ENCODE measurements at places on chromosomes 4 and X.

DNA sequence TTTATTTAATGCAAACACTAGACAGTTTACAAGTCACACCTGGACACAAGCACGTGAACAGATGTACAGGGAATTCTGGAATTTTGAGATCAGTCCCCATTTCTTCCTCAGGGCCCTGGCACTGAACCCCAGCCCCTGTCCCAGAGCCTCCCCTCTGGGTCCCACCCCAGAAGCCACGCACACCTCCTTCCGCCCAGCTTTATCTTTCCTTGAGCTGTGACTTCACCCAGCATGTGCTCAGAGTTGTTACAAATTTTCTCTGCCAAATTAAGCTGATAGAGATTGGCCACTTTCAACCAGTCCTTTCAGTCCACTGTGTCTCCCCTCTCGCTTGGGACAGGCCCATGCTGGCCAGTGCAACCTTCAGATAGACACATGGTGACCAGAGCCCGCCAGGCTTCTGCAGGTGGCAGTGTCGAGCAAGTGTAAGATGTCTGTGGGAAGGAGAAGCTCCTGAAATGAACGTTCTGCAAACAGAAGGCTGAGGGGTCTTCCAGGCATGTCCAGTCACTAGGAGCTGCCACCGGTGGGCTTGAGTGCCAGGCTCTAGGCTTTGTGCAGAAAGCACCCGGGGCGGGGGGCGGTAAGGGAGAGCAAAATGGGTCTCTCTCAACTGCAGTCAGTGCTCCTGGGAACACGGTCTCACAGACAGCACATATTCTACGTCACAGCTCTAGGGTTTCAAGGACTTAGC lies 73.3 kb downstream of the MTMR1 start:
- DNase-seq, result no peak

GRCh38 chrX:20739038-20739745 lies 472.5 kb upstream of the RPS6KA3 start:
- DNase-seq, result no peak

DNA sequence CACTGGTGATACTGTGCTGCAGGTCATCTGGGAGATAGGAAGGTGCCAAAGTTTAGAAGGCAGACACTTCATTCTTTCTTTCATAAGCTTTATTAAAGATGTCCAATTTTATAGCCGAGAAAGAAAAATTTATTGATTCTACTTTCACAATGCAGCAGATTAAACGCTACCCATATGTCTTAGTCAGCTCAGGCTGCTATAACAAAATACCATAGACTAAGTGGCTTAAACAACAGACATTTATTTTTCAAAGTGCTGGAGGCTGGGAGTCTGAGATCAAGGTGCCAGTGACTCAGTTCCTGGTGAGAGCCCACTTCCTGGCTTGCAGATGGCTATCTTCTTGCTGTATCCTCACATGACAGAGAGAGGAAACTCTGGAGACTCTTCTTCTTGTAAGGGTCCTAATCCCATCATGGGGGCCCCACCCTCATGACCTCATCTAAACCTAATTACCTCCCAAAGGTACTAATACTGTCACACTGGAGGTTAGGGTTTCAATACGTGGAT lies 33.4 kb upstream of the KLHL34 start:
- DNase-seq, result no peak

DNA sequence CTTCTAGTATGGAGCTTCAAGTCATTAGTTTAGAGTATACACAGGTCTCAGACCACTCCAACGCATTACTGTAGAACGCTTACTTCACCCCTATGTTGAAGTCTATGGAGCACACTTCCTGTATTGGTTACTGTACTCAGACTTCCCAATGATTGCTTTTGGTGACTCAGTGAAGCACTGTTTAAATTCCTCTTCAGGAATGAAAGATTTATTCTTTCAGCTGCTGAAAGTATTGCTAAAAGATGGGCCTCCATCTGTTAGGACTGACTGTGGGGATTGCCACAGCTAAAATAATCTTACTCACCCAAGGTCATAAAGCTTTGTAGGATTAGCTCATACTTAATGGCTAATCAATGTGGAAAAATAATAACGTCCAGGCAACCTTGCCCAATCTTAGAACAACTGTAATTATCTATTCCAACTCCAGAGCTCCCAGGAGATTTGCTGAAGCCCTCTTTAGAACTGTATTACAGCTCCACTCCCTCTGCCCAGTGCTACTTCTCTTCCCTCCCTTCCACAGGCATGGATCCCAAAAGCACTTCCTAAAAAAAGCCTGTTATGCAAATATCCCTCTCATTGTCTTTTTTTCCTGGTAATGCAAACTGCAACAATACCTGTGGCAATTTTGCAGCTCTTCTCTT lies 281.9 kb upstream of the HS3ST1 start:
- DNase-seq, result no peak

- no peak for DNase-seq
Observed at GRCh38 chr4:35673137-35673536, 571.2 kb downstream of the ARAP2 start.

DNA sequence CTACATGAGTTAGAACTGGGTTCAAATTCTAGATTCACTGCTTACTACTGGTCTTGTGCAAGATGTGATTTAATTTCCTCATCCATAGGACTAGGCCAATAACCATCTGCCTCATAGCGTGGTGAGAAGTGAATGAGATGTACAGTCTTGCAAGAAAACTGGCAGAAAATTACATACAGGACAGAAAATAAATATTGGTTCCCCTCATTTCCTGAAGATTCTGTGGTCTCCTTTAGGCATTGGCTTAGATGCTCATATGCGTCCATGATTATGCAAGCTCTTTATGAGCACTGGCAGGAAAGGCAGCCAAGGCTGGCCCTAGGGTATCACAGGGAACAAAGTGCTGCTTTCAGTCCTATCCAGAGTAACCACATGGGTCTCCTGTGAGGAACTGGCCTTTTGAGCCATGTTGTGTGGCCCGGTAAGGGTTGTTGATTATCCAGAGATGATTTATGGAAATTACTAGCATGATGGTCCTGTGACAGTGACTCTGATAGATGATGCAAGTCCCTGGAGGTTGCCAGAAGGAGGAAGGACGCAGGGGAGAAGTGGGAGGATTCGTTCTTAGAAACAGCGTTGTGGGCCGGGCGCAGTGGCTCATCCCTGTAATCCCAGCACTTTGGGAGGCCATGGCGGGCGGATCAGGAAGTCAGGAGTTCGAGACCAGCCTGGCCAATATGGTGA lies 9.9 kb upstream of the MOB1B start:
- DNase-seq, result no peak

DNA sequence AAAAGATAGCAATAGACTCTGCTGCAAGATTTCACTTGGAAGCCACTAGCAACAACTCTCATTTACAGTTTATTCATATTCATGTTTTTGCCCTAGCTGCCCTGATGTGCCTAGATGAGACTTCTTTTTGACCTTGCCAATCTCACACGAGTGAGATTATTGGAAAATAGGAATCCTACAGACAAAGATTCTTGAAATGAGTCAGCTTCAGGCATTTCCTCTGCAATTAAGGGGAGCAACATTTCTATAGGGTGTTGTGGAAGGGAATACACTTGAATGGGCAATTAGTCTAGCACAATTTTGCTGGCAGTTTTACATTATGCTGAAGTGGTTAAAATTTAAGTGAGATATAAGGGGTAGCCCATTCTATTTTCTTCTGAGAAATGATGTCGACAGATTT lies 217.0 kb upstream of the FAT4 start:
- no peak for DNase-seq

GRCh38 chr4:142156256-142156655 lies 519.9 kb downstream of the IL15 start:
- DNase-seq, result no peak

DNA sequence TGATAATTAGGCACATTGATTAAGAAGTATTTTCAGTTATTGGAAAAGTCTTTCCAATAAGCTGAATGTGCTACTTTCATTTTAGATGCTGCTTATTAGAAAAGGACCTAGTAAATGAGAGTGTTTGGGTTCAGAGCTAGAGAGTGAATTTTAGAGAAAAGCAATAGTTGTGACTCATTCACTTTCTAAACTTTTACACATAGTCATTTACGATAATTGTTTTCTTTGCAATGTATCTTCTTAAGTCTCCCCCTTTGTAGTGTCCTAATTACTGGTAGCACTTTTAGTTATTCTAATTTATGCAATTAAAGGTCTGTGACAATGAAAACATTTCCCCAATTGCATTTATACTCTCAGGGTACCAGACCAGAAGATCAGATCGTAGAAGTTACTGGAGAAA lies 1.3 kb downstream of the IL21 start:
- no peak for DNase-seq

DNA sequence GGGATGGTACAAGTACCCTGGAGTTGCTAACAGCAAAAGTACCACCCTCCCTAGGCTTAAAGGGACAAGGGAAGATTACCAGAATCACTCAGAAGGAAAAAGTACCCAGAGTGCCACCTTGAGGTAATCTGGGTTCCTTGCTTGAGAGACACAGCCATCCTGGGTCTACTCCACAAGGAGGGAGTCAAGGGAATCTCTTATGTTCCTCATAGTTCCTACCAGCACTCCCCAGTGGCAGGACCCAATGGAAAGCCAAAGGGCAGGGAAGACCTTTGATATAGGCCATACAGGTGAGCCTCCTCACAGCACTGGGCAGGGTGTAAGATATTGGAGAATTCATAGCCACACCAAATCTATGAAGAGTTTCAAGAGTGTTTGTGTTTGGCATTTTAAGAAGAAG lies 5.7 kb downstream of the IL2 start:
- no peak for DNase-seq

GRCh38 chr4:81648576-81649275 lies 177.0 kb upstream of the RASGEF1B start:
- no peak for DNase-seq

GRCh38 chrX:69150281-69150960 lies 14.8 kb downstream of the PJA1 start:
- no peak for DNase-seq
